ENCODE measurements at places on chromosomes 5 and 9. TPM values are rescaled to one million over a fixed set of nuclear protein-coding genes. Genes with fewer than 3 reads are reported as not detected.

Gene CBY3
- polyA plus RNA-seq: 0.10 TPM

Gene LCN9
- not detected for polyA plus RNA-seq

DNA sequence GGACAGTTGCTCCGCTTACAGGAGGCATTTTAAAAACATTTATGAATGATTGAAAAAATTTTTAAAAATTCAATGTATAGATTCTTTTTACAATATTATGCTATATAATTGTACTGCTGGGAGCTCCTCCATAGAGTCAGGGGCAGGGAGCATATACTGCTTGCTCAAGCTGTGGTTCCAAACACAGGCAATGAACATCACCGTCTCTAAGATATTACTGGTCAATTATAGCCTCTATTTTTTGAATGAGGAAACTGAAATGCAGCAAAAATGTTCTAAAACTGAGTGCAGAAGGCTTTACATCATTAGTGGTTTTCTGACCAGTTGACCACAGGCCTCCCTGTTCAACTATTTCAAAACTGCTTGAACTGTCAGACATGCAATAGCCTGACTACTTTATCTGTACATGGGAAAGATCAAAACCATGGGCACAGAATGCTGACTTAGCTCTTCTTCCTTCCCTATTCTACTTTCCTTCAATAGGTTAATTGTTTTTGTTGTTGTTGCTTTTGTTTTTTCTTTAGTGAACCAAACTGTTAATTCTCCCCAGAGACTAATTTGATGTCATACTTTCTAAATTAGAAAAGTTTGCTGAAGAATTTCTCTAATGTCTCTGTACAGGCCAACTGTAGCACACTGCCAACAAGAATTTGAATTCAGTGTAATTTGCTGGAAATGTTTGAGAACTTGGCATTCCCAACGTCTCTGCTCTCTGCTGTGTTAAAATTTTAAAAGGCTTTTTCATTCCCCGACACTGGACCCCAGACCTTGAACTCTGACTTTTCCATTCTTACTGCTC lies 107.6 kb upstream of the MPDZ start:
- peak; percentile 31 for DNase-seq

- no peak for DNase-seq
Measured at GRCh38 chr5:122501089-122501435, 189.0 kb downstream of the SNCAIP start.

GRCh38 chr5:42492974-42493373 lies 69.7 kb downstream of the GHR start:
- no peak for DNase-seq

DNA sequence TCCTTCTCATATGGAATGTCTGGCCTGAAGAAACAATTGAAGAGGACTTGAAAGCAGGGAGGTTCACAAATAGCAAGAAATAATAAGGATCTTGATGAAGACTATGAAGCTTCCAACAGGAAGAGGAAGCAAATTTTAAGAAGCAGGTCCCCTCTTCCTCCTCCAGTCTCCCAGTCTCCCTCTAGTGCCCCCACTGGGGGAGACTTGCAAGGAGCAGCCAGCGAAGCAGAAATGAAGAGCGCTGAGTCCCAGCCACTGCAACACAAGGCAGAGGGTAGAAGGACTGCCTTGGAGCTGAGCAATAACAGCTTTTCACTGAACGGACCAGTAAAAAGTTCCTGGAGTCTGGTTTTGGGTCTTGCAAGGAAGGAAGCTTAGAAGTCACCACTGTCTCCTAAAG lies 32.6 kb upstream of the ACO1 start:
- no peak for DNase-seq

DNA sequence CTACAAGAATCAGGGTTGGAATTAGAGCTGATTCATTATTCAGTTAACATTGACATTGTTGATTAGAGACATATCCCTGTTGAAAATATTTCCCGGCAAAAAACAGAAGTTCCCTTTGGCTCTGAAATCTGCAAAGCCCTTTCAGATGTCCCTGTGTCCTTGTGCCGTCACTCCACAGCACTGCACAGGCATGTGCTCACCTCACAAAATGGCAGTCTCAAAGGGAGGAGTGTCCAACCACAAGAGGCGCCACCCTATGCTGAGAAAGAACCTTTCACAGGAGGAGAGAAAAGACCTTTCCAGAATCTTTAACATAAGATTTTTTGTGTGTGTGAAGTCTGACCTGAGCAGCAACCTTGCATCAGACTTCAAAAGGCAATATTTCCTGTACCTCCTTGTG lies 112.8 kb upstream of the PRSS3 start:
- DNase-seq: no peak

DNA sequence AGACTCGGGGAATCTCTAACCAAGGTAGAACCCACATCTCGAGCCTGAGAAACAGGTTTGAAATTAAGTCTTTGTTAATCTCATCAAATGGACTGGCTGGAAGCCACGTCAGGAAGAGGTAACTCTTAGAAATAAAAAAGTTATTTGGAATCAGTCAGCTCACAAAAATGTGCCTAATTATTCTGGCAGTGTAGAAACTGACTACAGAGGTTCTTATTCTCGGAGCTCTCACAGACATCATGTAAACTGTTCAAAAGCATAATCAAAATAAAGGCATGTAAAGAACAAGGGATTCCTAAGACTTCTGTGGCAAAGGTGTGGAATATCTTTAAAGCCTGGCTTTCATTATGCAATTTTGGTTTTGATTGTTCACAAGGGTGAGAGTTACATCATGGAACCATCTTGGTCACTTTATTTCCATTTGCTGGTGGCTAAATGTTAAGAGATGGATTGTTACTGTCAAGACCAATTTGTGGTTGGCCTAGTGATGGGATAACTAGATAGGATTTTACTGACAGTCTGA lies 85.1 kb downstream of the OTULIN start:
- no peak for DNase-seq

DNA sequence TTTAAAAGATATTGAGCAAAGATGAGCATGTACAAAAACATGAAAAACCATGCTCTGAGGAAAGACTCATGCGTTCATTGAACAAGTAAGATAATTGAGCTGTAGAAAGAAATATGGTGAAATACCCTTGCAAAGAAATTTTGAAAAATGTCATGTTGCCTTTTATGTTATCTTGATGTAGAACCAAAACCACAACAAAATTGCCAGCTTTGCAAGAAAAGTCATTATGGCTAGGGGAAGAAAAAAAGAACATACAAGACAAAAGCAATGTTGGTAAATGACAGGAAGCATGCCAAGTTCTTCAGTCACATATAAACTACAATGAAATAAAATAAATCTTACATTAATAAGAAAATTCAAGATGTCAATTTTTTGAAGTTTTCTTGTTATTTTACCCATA lies 368.0 kb downstream of the IRX1 start:
- no peak for DNase-seq

Measured in lung (tissue), 17 donors.